ENCODE measurements at places on chromosomes 7 and 10.

GRCh38 chr7:157685430-157686284, 348.9 kb downstream of the DNAJB6 start:
- no peak for DNase-seq

DNA sequence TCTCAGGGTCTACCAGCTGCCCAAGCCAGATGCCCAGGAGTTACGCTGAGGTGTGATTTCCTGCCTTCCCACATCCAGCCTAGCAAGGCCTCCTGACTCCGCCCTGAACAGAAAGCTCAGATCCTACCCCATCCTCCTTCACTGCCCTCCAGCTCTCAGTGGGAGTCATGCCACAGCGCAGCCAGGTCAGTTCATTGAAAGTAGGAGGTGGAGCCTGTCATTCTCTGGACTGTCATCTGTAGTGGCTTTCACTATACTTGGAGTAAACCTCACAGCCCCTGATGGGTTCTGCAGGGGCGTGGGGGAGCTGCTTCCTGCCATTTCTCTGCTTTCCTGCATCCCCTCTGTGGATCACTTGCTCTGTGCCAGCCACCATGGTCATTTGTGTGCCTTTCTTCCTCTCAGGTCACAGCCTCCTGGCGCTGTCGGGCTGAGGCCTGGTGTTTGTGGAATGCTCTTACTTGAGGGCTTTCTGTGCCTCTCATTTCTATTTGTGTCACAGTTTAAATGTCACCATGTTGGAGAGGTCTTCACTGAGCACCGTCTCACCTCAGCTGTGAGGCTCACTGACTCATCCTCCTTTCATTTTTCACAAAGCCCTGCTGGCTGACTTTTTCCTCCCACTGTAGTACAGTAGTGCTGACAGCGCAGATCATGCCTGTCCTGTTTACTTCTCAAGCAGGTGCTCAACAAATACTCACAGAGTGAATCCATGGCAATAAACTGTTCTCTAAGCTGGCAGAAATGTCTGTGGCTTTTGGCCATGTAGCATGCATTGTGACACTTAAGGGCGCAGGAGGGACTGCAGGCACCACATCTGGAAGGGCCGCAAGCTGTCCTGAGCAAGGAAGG, 61.0 kb upstream of the TMEM248 start:
- DNase-seq = no peak

- DNase-seq = no peak
Observed at GRCh38 chr7:20310963-20311742, 19.5 kb upstream of the ITGB8 start.

GRCh38 chr10:1570416-1571051, 166.8 kb downstream of the ADARB2 start:
- no peak for DNase-seq

DNA sequence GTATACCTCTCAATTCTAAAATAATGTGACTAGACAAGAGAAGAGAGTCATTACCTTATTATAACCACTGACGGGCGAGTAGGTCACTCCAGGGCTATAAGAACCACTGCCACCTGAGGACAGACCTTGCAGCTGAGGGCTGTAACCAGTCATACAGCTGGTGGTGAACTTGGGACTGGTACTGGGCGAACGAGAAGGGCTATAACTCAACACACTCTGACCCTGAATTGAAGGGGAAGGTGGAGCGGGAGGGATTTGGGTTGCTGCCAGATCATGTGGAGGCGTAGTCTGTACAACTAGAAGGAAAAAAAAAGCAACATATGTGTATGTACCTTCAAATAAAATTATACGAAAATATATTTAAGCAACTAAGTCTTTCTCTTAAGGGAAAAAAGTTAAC, 3.4 kb downstream of the TMEM209 start:
- no peak for DNase-seq

DNA sequence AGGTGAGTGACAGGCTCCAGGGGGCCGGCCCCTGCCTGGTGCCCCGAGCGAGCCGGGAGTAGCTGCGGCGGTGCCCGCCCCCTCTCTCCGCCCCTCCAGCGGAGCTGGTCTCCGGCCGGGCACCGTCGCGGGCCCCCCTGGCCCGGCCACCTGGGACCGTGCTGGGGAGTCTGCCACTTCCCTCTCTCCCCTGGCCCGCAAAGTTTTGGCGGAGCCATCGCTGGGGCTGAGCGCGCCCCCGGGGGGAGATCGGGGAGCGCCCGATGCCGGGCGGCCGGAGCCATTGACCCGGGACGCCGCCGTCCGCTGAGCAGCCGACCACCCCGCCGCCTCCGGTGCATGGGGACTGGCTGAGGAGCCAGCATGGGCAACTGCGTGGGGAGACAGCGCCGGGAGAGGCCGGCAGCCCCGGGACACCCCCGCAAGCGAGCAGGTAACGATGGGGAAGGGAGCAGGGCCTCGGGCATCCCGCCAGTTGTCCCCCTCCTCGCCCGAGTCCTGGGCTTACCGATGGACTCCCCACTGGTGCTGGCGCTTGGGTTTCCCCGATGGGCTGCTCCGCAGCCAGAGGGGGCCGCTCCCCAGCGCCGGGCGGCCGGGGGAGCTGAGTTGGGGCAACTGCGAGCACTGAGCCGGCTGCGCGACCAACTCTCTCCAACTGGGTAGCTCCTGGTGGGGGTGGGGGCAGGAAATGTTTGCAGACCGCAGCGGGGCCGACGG, at the start of gene UBTD1:
TSS of gene UBTD1 (plus strand) at position 84 of the 720 bp plus-strand sequence. CDS start at position 364, 280 bp downstream.
- DNase-seq = peak; percentile 9

DNA sequence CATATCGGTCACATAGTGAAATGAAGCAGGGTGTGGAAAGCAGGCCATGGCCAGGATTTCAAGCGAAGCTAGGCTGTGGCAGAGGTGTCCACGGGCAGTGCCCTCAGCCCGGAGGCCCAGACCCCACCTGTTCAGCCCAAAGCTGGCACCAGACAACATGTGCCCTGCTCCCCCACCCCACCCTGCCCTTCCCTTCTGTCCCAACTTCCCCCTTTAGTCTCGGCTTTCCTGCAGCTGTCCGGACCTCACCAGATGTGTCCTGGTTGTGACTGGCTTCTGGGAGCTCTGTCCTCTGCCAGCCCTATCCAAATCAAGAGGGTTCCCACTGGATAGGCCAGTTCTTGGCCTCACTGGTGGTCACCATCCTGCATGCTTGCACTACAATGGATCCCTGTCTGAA, 37.3 kb downstream of the ADAM12 start:
- DNase-seq = no peak

DNA sequence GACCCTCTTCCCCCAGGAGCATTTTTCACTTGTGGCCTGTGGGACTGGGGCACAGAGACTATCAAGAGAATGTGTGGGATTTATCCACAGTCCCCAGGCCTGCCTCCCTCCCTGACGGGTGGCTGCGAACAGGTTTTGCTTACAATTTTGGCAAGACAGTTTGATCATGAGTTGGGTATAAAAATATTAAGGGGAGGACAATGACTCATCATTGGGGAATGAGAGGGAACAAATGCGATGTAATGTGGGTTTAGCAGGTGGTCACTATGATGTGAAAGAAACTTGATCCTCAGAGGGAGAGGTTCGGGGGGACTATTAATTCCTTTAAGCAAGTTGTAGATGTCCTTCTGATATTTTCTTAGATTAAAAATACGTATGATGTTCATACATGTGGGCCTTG, 52.2 kb downstream of the EMX2 start:
- DNase-seq = no peak
